GM03348 (cell line): ENCODE measurements at places on chromosomes 5 and 9.

DNA sequence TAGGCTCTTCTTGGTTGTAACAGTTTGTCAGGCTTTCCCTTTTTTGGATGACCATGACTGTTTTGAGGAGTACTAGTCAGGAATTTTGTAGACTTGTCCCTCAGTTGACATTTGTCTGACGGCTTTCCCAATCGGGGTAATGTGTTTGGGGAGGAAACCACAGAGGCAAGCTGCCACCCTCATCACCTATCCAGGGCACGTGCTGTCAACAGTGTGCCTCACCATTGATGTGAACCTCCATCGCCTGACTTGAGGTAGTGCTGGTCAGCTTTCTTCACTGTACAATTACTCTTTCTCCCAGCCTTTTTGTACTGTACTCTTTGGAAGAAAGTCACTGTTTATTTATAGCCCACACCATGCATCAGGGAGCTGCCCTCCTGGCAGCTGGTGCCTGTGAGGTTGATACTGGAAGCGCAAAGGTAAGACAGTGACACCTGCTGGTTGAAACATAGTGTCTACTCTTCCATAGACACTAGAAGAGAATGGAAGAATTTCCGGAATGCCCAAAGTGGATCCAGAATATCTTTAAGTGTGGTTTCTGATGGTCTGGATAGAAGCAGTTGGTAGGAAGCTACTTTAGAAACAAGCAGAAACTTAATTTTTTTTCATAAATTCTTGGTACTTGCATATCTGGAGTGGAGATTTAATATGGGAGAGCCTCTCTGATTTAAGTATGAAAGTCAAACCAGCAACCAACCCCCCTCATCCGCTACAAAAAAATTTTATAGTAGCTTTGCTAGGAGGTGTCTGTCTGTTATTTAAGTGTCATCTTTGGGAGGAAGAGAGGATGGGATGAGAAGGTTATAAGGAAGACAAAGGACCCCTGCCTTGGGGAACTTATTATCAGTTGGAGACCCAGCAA is 69.3 kb downstream of the SNX30 start:
- DNase-seq: peak; percentile 72

GRCh38 chr5:5711112-5711511 is 288.6 kb downstream of the ICE1 start:
- no peak for DNase-seq

DNA sequence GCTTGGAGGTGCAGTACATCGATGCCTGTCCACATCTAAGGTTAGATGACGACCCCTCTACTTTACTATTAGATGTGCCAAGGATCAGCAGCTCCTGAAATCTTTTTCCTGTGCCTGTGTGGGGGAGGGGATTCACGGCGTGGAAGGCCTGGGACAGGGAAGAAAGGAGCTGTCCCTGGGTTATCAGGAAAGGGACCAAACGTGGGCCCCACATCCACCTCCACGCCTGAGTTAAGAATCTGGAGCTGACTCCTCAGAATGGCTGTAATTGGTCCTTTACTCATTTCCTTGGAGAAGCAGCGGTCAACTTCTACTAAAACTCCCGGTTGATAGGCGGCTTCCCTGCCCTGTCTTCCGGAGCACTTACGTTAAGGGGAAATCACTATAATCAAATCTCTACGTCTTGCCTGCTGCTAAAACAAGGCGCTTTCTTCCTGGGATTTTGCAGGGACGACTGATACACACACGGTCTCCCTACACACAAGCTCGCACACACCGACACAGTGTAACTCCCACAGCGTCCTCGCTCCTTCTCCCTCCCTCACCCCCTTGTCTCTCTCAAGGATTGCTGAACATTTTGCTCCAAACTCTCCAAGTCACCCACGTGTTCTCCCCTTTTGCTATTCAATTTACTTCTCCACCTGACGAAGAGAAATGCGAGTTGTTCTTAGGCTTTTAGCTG is 1.4 kb downstream of the PDE4D start:
- DNase-seq: no peak

GRCh38 chr9:136571531-136571930 is 25.7 kb upstream of the NOTCH1 start:
- DNase-seq: no peak

GRCh38 chr9:137380606-137381005 is 42.4 kb downstream of the EXD3 start:
- DNase-seq: no peak

DNA sequence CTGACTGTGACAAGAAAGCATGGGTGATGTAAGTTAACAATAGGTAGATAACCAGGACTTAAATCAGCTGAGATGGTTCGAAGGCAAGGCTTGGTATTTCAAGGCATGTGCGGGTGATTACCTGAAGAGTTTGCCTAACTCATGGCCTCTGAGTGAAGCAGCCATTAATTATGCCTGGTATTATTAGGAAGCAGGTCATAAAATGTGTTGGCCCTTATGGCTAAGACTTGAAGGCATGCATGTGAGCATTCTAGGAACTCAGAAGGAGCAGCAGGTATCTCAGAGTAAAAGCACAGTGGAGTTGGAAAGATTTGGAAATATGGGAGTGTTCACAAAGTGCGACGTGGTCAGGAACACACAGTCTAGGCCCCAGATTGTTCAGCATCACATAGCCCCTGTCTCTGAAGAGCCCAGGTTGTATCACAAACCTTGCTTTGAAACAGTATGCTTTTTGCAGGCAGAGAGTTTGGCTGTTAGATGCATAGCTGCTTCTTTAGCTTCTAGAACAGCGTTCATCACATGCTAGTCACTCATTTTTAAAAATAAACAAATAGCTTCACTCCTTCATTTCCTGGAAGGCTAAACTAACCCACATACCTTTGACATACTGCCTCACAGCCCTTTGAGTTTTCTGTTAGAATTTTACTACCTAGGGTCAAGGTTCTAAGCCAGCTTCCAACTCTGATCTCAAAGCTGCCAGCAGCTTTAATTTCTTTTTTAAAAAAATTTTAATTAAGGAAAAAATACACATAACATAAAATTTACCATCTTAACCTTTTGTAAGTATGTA is 2.1 kb downstream of the HEXB start:
- DNase-seq: no peak

- DNase-seq: no peak
Observed at GRCh38 chr5:61595426-61595825, 263.4 kb downstream of the ZSWIM6 start.

DNA sequence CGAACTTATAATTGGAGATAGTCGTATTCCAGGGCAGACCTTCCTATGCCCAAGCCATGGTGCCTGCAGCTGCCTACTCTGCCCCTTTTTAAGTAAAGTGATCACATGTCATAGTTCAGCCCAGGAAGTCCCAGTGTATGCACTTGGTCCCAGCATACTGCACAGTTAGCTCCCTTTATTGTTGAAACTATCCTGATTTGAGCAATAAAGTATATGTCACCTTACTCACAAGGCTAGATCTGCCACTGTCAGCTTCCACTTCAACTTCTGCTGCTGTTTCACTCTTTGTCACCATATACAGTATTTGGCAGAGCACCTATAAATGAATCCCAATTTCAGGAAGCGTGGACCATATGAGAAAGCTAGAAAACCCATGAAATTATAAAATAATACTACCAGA is 103.8 kb upstream of the PTGER4 start:
- DNase-seq: no peak

DNA sequence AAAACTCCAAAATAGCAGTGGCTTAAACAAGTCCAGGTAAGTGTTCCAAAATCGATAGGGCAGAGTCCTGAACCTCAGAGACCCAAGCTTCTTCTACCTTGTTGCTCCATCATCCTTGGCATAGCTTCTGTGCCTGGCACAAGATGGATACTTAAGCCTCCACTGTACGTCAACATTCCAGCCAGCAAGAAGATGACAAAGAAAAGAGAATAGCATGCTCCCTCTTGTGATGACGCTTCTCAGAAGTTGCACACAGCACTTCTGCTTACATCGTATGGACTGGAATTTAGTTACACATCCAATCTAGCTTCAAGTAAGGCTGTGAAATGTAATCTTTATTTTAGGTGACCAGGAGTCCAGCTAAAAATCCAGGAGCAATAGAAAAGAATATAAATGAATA is 227.4 kb downstream of the ESM1 start:
- DNase-seq: peak; percentile 41

GRCh38 chr9:93827545-93828330 is 127.4 kb downstream of the BARX1 start:
- peak; percentile 93 for DNase-seq

GRCh38 chr5:68147659-68148058 is 67.9 kb upstream of the PIK3R1 start:
- no peak for DNase-seq

DNA sequence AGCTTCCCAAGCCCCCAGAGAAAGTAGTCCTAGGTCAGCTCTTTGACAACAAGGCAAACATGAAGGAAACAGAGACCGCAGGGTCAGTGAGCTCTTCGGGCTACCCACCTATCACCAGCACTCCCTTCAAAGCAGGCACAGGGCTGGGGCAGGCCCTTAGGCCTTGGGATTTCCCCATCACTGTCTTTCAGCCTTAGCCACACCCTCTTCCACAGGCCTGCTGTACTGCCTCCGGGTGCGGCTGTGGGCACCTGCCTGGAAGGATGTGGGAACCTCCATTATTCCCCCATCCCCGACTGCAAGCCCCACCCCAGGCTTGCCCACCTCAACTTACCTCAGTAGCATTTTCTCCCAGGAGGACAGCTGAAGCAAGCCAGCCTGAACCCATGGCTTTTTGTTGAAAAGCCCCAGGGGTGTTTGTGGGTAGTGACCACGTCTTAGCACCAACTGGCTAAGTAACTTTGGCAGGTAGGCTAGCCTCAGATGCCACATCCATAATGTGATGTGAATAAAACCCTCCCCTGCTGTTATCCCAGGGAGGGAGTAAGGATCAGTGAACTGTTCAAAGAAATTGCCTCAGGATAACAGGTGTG is 100.2 kb downstream of the PIK3R1 start:
- no peak for DNase-seq

- peak; percentile 34 for DNase-seq
Observed at GRCh38 chr5:154444556-154445421, 1.0 kb upstream of the SAP30L start.

GRCh38 chr5:67286006-67286405 is 89.4 kb upstream of the CD180 start:
- DNase-seq: no peak

DNA sequence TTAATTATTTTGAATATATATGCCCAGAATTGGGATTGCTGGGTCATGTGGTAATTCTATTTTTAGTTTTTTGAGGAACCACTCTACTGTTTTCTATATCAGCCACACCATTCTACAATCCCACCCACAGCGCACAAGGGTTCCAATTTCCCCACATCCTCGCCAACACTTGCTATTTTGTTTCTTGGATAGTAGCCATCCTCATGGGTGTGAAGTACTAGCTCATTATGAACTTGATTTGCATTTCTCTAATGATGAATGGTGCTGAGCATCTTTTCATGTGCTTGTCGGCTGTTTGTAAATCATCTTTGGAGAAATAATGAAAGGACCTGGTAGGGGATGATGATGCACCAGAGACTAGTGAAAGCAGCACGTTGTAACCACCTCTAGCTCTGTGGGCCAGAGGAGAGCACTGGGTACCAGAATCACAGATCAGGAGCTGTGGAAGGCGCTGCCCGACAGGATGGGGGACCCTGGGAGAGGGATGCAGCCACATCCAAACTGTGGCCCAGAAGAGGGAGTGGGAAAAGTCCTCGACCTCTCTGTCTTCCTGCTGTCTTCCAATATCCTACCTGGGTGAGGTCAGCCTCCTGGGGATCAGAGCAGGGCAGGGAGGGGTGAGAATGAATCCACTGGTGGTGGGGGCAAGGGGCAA is 155.4 kb downstream of the RGS3 start:
- DNase-seq: no peak

GRCh38 chr9:125888211-125888610 is 141.0 kb downstream of the PBX3 start:
- DNase-seq: no peak

DNA sequence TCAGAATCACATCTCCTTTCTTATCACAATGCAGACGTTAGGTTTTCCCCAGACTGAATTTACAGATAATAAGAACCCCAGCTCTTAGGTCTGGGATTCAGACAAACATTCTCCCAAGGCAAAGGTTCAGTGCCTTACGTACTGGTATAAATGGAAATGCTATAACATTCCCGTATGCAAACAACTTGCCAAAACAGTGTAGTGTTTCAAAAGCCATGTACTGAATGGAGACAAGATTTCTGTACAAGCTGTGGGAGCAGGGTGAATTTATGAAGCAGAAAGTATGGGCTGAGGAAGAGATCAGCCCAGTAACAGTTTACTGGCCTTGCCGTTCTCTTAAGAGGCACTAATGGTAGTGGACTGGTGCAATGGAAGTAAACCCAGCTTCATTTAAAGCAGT is 225.5 kb upstream of the ZNF462 start:
- DNase-seq: no peak

DNA sequence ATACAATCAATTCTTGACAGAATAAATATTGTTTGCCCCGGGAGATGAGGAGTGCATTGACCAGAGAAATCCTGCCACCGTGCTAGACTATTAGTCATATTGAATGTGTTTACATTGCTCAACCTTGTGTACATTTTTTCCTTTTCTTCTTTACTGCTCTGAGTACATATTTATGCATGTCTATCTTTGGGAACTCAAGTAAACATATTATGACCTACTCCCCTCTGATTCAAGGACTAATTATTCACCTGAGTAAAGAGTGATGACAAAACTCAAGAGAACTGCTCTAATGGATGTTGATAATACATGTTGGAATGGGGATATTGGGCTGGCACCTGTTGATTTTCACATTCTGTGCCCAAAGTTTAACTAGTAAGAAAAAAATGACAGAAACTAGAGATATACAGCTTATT is 3.9 kb upstream of the SPINK1 start:
- DNase-seq: no peak

DNA sequence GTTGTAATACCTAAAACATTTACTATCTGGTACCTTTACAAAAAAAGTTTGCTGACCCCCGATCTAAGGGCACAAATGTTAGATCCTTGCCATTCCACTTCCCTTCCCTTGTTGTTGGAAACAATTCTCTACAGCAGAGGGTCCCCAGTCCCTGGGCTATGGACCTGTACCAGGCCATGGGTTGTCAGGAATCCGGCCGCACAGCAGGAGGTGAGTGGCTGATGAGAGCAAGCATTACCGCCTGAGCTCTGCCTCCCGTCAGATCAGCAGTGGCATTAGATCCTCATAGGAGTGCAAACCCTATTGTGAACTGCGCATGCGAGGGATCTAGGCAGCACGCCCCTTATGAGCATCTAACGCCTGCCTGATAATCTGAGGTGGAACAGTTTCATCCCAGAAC is 248.5 kb downstream of the AP3B1 start:
- DNase-seq: no peak

GRCh38 chr9:108666240-108666784 is 189.5 kb downstream of the ACTL7B start:
- DNase-seq: peak; percentile 67

DNA sequence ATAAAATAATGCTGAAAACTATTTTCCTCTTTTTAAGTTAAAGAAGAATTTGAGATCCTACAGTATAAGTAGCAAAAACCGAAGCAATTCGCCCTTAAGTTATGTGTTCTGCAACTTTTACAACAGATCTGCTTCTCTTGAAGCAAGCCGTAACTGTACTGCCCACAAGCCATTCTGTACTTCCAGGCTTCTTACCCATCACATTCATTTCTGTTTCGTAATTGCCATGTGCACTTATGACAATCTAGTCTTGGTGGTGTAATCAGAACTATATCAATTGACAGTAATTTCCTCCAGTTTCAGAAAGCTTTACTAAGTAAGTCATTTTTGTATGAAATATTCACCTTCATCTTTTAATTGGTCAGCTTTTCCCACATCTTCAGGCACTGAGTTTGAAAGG is 13.8 kb downstream of the SGTB start:
- no peak for DNase-seq
